ENCODE measurements at places on chromosomes 12 and 14. TPM values are rescaled to one million over a fixed set of nuclear protein-coding genes. Genes with fewer than 3 reads are reported as not detected.

DIO2 gene
- not detected for total RNA-seq

TPPP2 gene
- total RNA-seq, result not detected

TBX3 gene
- 0.10 TPM for total RNA-seq

RASAL1 gene
- 0.10 TPM for total RNA-seq

PPP1R36 gene
- 0.73 TPM for total RNA-seq

SERPINA12 gene
- total RNA-seq, result not detected

NAV3 gene
- total RNA-seq, result under 0.01 TPM

GSC gene
- 0.42 TPM for total RNA-seq

RTL1 gene
- total RNA-seq, result not detected

P2RX2 gene
- 0.10 TPM for total RNA-seq

Measured in mononuclear cell (primary cell).